Psoas muscle (tissue), 8 donors: ENCODE measurements at places on chromosomes 5 and 9.
A peak's percentile ranks its signal among the peaks of the same experiment; 100 is the strongest.

DNA sequence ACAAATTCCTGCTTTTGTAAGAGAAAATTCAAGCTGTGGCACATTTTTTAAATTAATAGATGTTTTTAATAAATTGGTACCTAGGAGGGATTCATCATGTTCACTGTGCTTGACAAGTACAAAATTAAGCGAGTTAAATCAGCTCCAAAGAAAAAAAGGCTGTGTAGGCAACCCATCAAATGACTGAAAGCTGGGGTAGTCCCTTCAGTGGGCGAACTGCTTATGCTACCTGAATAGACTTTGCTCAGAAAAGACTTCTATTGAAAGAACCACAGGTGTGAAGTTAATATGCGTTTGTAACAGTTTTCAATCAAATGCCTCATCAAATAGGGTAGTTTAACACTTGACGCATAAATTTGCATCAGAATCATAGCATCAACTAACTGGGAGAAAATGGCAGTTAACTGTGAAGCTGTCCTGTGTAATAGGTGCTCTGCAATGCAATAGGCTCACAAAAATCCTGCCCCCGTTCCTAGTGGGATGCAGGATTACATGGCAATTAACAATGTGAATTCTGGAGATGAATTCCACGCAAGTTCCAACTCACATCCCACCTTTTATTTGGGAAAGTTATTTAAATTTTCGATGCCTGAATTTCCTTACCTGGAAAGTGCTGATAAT is 14.4 kb upstream of the ARL15 start:
- H3K27me3 ChIP-seq = no peaks in the 10 kb centered on the region
- H3K4me1 ChIP-seq = no peaks in the 10 kb centered on the region
- no peak overlapping the region for H3K4me3 ChIP-seq
- H3K36me3 ChIP-seq = no peaks in the 10 kb centered on the region

DNA sequence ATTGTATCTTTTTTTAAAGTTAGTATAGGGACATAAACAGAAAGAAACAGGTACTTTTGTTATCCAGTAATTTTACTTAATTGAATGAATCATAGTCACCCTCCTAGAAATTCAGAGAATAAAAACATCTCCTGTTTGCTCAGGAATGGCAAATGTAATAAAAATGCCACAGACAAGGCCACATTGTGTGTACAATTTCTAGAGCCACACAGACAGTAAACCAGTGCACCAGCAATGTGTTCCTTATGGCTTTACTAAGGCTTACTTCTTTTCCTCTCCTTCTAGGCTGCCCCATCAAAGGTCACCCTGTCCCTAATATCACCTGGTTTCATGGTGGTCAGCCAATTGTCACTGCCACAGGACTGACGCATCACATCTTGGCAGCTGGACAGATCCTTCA is 145.5 kb downstream of the SAXO1 start:
- no peaks in the 10 kb centered on the region for H3K36me3 ChIP-seq
- DNase-seq = no peak
- no peak overlapping the region for H3K27ac ChIP-seq
- H3K27me3 ChIP-seq = no peaks in the 10 kb centered on the region

GRCh38 chr5:31942546-31942945 is 231.6 kb downstream of the GOLPH3 start:
- no peak overlapping the region for H3K27ac ChIP-seq
- H3K4me3 ChIP-seq = no peak overlapping the region
- H3K27me3 ChIP-seq = no peaks in the 10 kb centered on the region
- no peaks in the 10 kb centered on the region for H3K4me1 ChIP-seq
- no peaks in the 10 kb centered on the region for H3K36me3 ChIP-seq
- DNase-seq = no peak

DNA sequence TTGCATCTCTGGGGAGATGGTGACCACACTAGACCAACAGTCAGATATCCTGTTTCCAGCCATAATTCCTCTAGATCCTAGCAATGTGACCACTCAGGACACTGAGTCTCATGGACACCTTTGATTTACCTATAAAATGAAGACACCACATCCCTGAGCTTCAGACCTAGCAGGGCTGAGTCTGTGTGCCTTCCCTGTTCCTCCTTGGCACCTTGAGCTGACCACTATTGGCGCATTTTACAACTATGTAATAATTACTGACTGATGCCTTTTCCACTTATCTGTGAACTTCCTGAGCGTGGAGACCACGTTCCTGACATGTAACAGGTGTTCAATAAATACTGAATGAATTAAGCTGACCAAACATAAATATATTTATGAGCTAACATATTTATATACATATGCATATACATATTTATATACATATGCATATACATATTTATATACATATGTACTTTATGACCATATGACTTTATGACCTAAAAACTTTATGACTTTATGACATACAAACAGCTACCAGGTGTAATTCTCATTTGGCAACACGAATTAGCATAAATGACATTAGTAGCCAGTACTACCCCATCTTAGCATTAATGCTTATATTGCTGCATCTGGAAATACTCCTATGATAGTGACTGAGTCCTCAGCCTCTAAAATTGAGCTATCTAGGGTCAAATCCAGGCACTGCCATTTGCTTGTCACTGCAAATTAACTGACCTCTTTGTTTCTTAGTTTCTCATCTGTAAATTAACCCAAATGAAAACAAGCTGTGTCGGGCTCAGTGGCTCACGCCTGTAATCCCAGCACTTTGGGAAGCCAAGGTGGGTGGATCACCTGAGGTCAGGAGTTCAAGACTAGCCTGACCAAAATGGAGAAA is 150.6 kb downstream of the GNA14 start:
- no peaks in the 10 kb centered on the region for H3K36me3 ChIP-seq
- H3K4me3 ChIP-seq = no peak overlapping the region
- DNase-seq = no peak

DNA sequence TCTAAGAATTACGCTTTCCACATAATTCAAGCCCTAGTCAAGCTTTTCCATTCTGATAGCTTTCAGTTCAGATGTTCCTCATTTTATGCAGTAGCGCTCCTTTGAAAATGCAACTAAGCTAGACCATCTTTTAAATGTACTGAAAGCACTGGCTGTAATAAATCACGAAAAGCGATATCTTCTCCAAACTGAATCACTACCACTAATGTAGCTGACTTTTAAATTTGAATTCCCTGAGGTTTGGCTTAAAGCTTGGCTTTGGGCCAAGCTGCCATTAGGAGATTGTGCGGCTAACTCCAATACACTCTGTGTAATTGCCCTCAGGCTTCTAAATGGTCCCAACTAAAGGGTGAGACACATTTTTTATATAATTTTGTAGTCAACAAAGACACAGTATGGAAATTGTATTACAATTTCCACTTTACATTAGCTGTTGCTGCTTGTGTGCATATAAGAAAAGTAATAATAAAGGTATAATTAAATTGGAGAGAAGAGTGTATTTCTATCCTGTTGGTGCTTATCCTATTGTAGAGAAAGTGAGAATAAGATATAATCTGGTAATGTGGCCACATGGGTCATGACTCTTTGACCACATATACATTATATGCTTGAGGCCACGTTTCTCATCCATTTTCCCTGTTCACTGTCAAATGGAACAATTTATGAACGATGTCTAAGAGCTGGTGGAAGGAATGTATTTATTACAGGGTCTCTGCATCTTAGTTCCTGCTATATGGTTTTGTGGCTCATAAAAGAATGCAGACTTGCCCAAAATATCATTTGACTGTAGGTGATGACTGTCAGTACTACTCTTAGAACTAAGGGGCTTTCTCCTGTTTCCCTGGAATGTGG is 118.7 kb upstream of the TAF11L2 start:
- no peaks in the 10 kb centered on the region for H3K4me1 ChIP-seq
- H3K27me3 ChIP-seq = no peaks in the 10 kb centered on the region
- no peak overlapping the region for H3K27ac ChIP-seq
- no peak overlapping the region for H3K4me3 ChIP-seq

GRCh38 chr9:77177894-77178794 is 810 bp downstream of the VPS13A start:
- H3K36me3 ChIP-seq = no peaks in the 10 kb centered on the region
- H3K27me3 ChIP-seq = no peaks in the 10 kb centered on the region
- peak overlapping the region; percentile 93 for H3K27ac ChIP-seq
- peak overlapping the region; percentile 86 for H3K4me3 ChIP-seq
